ENCODE measurements at places on chromosomes 6 and 20.

GRCh38 chr6:24838081-24838480 is 39.4 kb upstream of the ARMH2 start:
- DNase-seq: no peak

- no peak for DNase-seq
Observed at GRCh38 chr6:156659822-156660198, 117.4 kb upstream of the ARID1B start.

- DNase-seq: no peak
Observed at GRCh38 chr6:83273596-83273995, 80.4 kb downstream of the RWDD2A start.

DNA sequence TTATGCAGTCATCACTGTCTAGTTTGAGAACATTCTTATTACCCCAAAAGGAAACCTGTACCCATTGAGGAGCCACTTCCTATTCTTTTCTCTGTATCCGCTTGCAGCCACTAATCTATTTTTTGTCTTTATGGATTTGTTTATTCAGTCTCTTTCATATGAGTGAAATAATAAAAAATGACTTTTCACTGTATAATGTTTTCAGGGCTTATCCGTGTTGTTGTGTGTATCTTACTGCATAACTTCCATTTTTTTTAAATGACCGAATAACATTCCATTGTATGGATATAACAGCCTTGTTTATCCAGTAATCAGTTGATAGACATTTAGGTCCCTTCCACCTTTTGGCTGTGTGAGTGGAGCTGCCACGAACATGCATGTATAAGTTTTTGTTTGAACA is 86.6 kb downstream of the ZFAND3 start:
- no peak for DNase-seq

Measured in T follicular helper cell (primary cell).